ENCODE measurements at places on chromosomes 5 and 9. TPM values are rescaled to one million over a fixed set of nuclear protein-coding genes. Genes with fewer than 3 reads are reported as not detected.

Gene EMB
- total RNA-seq = 78.0 TPM

Gene SNCAIP
- 12.8 TPM for total RNA-seq

Gene MSX2
- 0.54 TPM for total RNA-seq

Gene ZNF454
- total RNA-seq = 4.2 TPM

Gene LIX1
- total RNA-seq = 5.5 TPM

Gene MEIKIN
- not detected for total RNA-seq

Gene SCGB3A2
- total RNA-seq = not detected

Gene CER1
- total RNA-seq = not detected

Gene SMIM32
- total RNA-seq = not detected

Gene TMEM8B
- total RNA-seq = 17.4 TPM

Gene NTNG2
- total RNA-seq = 0.56 TPM

Gene CARTPT
- not detected for total RNA-seq

Gene AK8
- 7.0 TPM for total RNA-seq

Data from thyroid gland (tissue), 4 donors.